ENCODE measurements at places on chromosomes 12 and 14.

DNA sequence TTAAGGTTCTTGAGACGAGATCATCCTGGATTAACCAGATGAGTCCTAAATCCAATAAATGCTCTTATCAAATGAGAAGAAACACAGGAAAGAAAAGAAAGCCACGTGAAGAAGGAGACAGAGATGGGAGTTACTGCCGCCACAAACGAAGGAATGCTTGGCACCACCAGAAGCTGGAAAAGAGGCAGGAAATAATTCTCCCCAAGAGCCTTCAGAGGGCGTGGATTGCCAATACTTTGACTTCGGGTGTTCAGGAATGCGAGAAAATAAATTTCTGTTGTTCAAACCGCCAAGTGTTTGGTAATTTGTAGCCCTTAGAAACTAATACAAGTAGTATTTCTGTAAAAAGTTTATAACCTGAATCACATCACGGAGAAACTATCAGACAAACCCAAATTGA is 31.3 kb downstream of the ABCD2 start:
- peaks cover 15% of the 10 kb centered on the region for H3K4me1 ChIP-seq
- no peak overlapping the region for H3K27ac ChIP-seq

DNA sequence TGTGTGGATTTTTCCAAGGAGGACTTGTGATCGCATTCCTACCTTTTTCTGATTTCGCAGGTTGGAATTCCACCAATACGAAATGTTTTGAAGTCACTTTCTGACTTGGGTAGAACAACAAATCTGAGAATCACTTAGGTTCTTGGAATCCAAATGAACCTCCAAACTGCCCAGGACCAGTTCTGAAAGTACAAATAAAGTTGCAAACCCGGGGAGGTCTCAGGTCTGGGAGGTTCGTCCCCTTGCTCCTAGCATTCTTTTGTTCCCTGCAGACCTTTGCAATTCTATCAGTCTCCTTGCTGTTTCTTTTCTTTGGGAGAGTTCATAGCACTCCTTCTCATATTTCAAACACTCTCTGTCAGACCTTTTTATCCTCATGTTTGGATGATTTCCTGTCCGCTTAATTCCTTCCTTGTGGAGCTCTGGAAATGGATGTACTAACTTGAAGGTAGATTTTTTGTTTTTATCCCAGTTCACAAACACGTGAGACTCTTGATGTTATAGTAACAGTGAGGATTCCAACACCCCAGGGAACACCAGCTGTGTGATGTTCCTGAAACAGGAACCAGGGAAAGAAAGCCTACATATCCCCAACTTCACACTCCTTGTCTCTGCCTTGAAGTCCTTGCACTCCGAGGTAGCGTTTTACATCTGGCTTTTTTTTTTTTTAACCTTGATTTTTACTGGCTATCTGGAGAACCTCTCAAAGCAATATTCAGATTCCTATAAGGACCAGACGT is 70.6 kb downstream of the TMEM132C start:
- no peak overlapping the region for H3K27ac ChIP-seq
- H3K27me3 ChIP-seq = peaks cover 10% of the 10 kb centered on the region
- H3K4me1 ChIP-seq = no peaks in the 10 kb centered on the region
- DNase-seq = no peak
- H3K36me3 ChIP-seq = no peaks in the 10 kb centered on the region

- H3K36me3 ChIP-seq = no peaks in the 10 kb centered on the region
- no peak overlapping the region for H3K4me3 ChIP-seq
- DNase-seq = no peak
- H3K27me3 ChIP-seq = peaks cover 2% of the 10 kb centered on the region
Observed at GRCh38 chr12:79337662-79338290, 353.0 kb downstream of the PAWR start.

DNA sequence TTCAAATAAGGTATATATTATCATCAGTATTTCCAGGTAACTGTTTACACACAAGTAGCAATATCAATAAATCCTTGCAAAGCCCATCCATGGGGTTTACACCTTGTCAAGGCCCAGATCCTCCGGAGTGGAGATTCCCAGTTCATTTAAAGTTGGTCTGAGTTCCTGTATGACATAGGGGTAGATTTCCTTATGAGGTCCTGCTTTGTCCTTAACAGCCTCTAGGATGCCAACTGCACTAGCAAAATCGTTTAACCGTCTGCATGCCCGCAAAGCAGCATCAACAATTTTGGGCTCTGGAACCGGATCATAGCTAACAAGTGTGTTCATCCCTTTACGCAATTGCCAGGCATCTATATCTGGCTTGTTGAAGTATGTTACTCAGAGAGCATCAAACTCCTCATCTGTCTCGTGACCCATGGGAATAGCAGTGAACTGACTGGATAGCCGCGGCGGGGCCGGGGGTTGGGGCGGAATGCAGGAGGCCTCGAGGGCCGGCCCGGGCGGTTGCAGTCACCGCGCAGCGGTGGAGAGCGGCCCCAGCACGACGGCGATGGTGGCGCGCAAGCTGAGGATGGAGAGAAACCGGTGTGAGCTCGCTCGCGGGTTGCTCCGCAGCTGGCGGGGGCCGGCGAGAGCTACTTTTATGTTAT is 30.6 kb upstream of the FBXO34 start:
- H3K36me3 ChIP-seq = no peaks in the 10 kb centered on the region
- H3K4me3 ChIP-seq = no peak overlapping the region
- H3K27me3 ChIP-seq = peaks cover 6% of the 10 kb centered on the region
- no peak for DNase-seq
- H3K27ac ChIP-seq = no peak overlapping the region

DNA sequence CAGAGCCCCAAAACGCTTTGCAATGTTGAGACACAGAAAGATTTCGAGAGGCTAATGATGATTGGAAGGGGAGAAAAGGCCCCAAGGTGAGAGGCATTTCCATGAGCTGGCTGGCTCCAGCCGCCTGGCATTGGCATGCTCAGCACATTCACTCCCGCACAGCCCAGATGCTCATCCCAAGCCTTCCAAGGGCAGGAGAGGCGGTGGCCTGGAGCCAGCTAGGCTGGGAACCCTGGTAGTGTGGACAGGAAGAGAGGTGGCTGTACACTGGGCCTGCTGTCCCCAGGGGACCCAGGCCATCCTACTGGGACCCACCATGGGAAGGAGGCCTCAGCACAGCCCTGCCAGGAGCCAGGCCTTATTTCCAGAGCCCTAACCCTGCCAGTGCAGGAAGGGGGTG is 72.2 kb downstream of the SPTB start:
- H3K27me3 ChIP-seq = peaks cover 2% of the 10 kb centered on the region
- no peaks in the 10 kb centered on the region for H3K36me3 ChIP-seq
- peaks cover 4% of the 10 kb centered on the region for H3K4me1 ChIP-seq

GRCh38 chr12:46373301-46374296 is 1.0 kb upstream of the SLC38A2 start:
- peak; percentile 68 for DNase-seq
- H3K4me3 ChIP-seq = peak overlapping the region; percentile 96
- H3K27ac ChIP-seq = peak overlapping the region; percentile 98
- peaks cover 51% of the 10 kb centered on the region for H3K4me1 ChIP-seq
- peaks cover 34% of the 10 kb centered on the region for H3K36me3 ChIP-seq

GRCh38 chr14:66315548-66315947 is 170.6 kb upstream of the CCDC196 start:
- no peaks in the 10 kb centered on the region for H3K27me3 ChIP-seq
- no peak overlapping the region for H3K27ac ChIP-seq
- H3K36me3 ChIP-seq = peaks cover 2% of the 10 kb centered on the region
- DNase-seq = no peak

- H3K4me1 ChIP-seq = peaks cover 11% of the 10 kb centered on the region
- peak; percentile 13 for DNase-seq
- H3K36me3 ChIP-seq = no peaks in the 10 kb centered on the region
- peak overlapping the region; percentile 10 for H3K4me3 ChIP-seq
- H3K27ac ChIP-seq = peak overlapping the region; percentile 6
Observed at GRCh38 chr14:63759456-63759855, 31.6 kb upstream of the SGPP1 start.

GRCh38 chr14:91872517-91873470 is 5.5 kb upstream of the TC2N start:
- H3K4me1 ChIP-seq = peaks cover 87% of the 10 kb centered on the region
- H3K27me3 ChIP-seq = no peaks in the 10 kb centered on the region
- no peaks in the 10 kb centered on the region for H3K36me3 ChIP-seq
- DNase-seq = peak; percentile 53
- peak overlapping the region; percentile 74 for H3K27ac ChIP-seq

- no peak overlapping the region for H3K4me3 ChIP-seq
- DNase-seq = no peak
- no peak overlapping the region for H3K27ac ChIP-seq
- no peaks in the 10 kb centered on the region for H3K36me3 ChIP-seq
Observed at GRCh38 chr12:5257763-5258495, 174.0 kb upstream of the NTF3 start.

DNA sequence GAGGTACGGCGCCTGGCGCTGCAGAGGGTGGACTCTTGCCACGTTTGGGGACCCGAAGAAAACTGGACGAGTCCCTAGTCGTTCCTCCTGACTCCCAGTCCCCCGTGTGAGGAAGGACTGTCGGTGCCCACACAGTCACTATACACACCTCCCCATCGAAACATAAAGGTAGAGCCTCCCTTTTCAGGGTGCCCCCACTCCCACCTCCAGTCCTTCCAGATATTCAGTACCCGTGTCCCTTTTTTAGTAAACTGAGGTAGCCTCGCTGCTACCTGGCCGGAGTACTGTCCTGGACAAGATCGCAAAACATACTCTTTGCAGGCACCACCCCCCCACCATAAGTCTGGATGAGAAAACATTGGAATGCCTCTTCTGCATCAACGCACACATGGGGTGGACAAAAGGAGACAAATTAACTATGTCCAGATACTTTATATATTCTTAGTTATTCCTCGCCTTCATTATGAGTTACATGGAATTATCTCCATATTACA is 610 bp upstream of the KMT2D start:
- peak overlapping the region; percentile 91 for H3K4me3 ChIP-seq
- no peaks in the 10 kb centered on the region for H3K27me3 ChIP-seq
- no peak for DNase-seq
- H3K4me1 ChIP-seq = peaks cover 44% of the 10 kb centered on the region
- peak overlapping the region; percentile 96 for H3K27ac ChIP-seq

GRCh38 chr14:93984987-93985410 is 8.6 kb upstream of the ASB2 start:
- H3K4me1 ChIP-seq = peaks cover 10% of the 10 kb centered on the region
- H3K4me3 ChIP-seq = no peak overlapping the region
- DNase-seq = no peak
- H3K27me3 ChIP-seq = no peaks in the 10 kb centered on the region
- H3K36me3 ChIP-seq = no peaks in the 10 kb centered on the region
- H3K27ac ChIP-seq = no peak overlapping the region

GRCh38 chr14:105292826-105293711 is 7.7 kb downstream of the BRF1 start:
- no peaks in the 10 kb centered on the region for H3K36me3 ChIP-seq
- peak overlapping the region; percentile 74 for H3K27ac ChIP-seq
- H3K27me3 ChIP-seq = no peaks in the 10 kb centered on the region
- peaks cover 39% of the 10 kb centered on the region for H3K4me1 ChIP-seq
- H3K4me3 ChIP-seq = peak overlapping the region; percentile 43

GRCh38 chr12:8052679-8053078 is 13.5 kb downstream of the C3AR1 start:
- H3K27ac ChIP-seq = no peak overlapping the region
- no peaks in the 10 kb centered on the region for H3K27me3 ChIP-seq
- H3K36me3 ChIP-seq = peaks cover 33% of the 10 kb centered on the region
- DNase-seq = no peak
- H3K4me3 ChIP-seq = no peak overlapping the region
- H3K4me1 ChIP-seq = peaks cover 11% of the 10 kb centered on the region

GRCh38 chr14:50318031-50318626 is 6.0 kb downstream of the DMAC2L start:
- H3K4me1 ChIP-seq = peaks cover 42% of the 10 kb centered on the region
- H3K27me3 ChIP-seq = no peaks in the 10 kb centered on the region
- peaks cover 15% of the 10 kb centered on the region for H3K36me3 ChIP-seq
- no peak for DNase-seq
- no peak overlapping the region for H3K4me3 ChIP-seq

DNA sequence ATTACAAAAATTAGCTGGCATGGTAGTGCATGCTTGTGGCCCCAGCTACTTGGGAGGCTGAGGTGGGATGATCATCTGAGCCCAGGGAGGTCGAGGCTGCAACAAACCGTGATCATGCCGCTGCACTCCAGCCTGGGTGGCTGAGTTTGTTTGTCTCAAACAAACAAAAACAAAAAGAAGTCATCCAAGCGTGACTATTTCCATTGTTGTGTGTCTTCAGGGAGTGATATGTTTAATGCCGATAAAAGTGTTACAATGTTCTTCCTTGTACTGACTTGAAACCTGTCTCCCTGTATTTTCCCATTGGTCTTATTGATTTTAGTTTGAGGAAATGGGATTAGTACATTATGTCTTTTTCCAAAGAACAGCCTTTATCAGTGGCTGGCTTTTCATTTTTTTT is 75.6 kb upstream of the USP44 start:
- no peak overlapping the region for H3K4me3 ChIP-seq
- H3K27ac ChIP-seq = no peak overlapping the region

- no peak for DNase-seq
- H3K36me3 ChIP-seq = peaks cover 3% of the 10 kb centered on the region
- no peak overlapping the region for H3K4me3 ChIP-seq
- no peaks in the 10 kb centered on the region for H3K27me3 ChIP-seq
- H3K4me1 ChIP-seq = peaks cover 22% of the 10 kb centered on the region
- no peak overlapping the region for H3K27ac ChIP-seq
Observed at GRCh38 chr12:53603804-53604203, 22.4 kb downstream of the ATF7 start.

- no peak overlapping the region for H3K27ac ChIP-seq
- peaks cover 9% of the 10 kb centered on the region for H3K27me3 ChIP-seq
- DNase-seq = no peak
- H3K4me1 ChIP-seq = no peaks in the 10 kb centered on the region
Observed at GRCh38 chr14:58054100-58054499, 97.9 kb downstream of the ARMH4 start.

DNA sequence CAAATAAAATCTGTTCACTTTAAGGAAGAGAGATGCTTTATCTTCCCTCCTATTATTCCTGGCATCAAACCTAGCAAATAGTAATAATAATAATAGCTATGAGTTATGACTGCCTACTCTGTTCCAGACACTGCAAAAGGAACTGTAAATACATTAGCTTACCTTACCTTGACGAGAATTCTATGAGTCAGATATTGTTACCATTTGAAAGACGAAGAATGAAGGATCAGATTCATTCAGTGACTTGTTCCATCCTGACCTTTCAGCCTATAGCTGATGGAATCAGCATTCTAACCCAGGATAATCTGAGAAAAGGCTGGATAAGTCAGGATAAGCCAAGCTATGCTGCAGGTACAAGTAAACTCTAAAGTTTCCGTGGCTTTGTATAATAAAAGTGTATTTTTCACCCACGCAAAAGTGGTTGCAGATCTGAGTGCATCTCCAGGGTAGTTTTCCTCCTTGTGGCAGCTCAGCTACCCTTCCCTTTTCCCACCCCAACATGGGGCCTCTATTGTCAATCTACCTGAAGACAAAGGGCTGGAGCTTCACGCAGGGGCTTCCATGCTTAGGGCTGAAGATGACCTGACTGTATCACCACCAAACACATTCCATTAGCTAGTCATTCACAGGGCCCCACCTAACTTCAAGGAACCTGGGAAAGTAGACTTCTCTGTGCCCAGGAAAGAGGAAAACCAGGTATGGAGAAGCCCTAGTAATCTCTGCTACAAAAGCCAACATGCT is 57.2 kb upstream of the CCND2 start:
- no peaks in the 10 kb centered on the region for H3K36me3 ChIP-seq
- peaks cover 35% of the 10 kb centered on the region for H3K4me1 ChIP-seq
- no peaks in the 10 kb centered on the region for H3K27me3 ChIP-seq
- no peak overlapping the region for H3K4me3 ChIP-seq

GRCh38 chr12:6394398-6394797 is 10.4 kb downstream of the LTBR start:
- H3K4me1 ChIP-seq = no peaks in the 10 kb centered on the region
- no peak overlapping the region for H3K4me3 ChIP-seq
- no peak for DNase-seq
- H3K36me3 ChIP-seq = no peaks in the 10 kb centered on the region
- no peaks in the 10 kb centered on the region for H3K27me3 ChIP-seq
